ENCODE measurements at places on chromosomes 3 and 15.

- DNase-seq: no peak
Measured at GRCh38 chr3:53506110-53506762, 11.8 kb downstream of the CACNA1D start.

GRCh38 chr15:33124279-33124678 is 70.2 kb downstream of the FMN1 start:
- no peak for DNase-seq

- DNase-seq: no peak
Measured at GRCh38 chr3:69122403-69122802, at the start of gene LMOD3. Gene LMOD3 (minus strand): TSS chr3:69122595. CDS start chr3:69122386, 209 bp downstream.

GRCh38 chr3:128278761-128279600 is 125.7 kb downstream of the EEFSEC start:
- no peak for DNase-seq

DNA sequence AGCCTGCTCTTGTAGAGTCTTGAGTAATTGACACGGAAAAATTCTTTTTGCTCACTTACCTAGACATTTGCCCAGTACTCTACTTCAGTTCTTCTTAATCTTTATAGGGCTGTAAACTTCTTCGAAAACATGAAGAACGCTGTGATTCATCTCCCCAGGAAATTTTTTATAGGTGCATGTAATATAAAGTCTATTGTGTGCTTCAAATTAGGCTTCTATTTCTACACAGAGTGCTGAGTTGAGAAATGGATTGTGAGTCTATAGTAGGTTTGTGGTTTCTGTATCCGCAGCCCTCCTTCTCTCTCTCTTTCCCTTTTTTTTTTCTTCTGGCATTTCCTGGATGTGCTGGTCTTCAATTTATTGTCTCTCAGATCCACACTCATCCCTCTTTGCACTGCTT is 183.3 kb upstream of the DCBLD2 start:
- DNase-seq: no peak

- DNase-seq: no peak
Measured at GRCh38 chr15:74040109-74040850, 42.1 kb downstream of the GOLGA6A start.

GRCh38 chr3:112101916-112102315 is 15.7 kb downstream of the C3orf52 start:
- no peak for DNase-seq

- DNase-seq: no peak
Measured at GRCh38 chr15:94704421-94704820, 473.1 kb downstream of the MCTP2 start.

DNA sequence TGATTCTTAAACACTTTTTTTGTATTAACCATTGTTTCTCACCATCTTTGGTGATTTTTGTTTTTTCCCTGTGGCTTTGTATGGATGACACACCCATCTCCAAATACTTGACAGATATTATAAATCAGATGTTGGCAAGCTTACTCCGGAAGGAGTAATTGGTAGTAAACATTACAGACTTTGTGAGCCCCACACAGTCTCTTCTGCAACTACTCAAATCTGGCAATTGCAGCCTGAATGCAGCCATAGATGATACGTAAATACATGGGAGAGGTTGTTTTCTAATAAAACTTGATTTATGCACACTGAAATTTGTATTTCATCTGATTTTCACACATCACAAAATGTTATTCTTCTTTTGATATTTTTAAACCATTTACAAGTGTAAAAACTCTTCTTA is 331.5 kb downstream of the ARPP21 start:
- DNase-seq: no peak

DNA sequence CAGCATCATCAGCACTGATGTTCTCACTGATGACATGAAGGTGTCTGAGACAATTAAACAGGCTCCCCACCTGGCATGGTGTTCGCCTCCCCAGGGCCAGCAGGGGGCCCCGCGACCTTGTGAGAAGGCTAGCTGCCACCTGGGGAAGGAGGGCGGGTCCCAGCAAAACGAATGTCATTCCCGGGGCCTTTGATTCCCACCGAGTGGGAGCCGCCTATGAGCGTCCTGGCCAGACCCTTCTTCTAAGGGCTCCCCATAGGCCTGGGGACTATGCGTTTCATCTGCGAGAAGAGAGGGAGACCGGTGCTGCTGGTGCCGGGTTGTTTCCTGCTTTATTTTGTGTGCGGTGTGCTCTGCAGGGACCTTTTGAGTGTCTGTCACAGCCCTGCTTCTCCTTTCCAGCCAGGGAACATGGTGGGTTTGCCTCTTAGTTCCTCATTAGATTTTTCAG is 20.5 kb upstream of the MINDY4B start:
- DNase-seq: peak; percentile 16

DNA sequence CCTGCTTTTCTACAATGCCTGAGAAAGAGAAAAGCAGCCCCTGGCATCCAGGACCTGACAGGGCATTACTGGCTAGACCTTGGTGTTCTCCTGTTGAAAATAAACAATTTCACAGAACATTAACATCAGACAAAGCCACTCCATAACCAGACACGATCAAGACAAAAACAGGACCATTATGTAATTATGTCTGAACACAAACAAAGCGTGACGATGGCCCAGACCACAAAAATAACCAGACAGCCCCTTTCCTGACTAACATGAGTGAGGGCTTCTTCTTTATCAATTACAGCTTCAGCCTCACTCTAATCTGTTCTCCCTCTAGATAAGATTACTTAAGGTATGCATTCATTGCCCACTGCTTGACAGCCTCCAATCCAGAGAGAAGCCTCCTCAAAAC is 172.7 kb upstream of the LMCD1 start:
- no peak for DNase-seq

GRCh38 chr15:66658855-66659254 is 43.2 kb upstream of the SMAD6 start:
- no peak for DNase-seq

- DNase-seq: no peak
Measured at GRCh38 chr3:79247725-79248043, 520.1 kb downstream of the ROBO1 start.

- DNase-seq: no peak
Measured at GRCh38 chr3:182182531-182182968, 470.8 kb downstream of the SOX2 start.

DNA sequence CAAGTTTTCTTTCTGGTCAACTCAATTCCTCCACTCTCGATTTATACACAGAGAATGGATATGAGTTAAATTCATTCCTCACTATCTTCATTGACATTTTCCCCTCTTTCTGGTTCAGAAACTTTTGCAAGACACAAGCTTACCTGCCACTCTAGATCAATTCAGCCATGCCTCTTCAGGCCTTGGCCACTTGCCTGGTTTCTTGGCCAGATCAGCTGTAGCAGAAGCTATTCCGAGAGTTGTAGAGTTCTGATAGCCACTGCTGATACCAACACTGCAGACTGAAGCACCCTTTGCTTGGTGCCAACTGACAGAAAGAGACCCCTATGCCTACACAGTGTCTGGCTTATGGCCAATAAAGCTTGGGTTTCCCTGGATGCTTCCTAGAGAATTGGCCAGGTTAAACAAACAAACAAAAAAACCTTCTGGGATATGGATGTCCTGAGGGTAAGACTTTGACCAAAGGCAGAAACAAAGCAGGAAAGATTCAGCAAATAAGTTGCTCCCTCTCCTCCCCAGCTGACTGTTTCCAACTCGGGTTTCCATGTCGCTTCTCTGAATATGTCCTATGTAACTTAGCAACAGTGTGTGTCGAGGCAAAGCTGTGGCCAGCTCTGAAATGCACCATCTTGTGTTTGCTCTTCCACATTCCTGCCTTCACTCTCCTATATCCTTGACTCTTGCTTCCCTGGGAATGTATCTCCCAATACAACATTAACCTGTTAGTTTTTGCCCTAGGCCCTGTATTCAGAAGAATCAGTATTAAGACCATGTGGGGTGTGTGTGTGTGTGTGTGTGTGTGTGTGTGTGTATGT is 521.6 kb downstream of the EPHA3 start:
- no peak for DNase-seq

DNA sequence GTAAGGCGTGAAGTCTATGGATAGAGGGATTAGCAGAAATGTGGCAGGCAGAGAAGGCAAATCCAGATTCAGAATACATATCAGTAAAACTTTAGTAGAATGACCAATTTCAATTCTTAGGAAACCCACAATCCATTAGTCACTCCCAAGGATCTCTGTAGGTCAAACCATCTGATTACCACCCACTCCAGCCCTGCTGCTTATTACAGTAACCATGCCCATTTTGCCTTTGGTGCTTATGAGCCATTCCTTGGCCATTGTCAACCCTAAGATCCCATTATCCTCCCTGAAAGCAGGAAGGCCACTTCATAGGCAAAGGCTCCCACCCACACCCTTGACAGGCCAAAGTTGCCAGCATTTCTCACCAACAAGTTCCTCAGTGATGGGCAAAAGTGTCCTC is 5.1 kb upstream of the KLHL40 start:
- no peak for DNase-seq

GRCh38 chr15:45174069-45174468 is 13.7 kb downstream of the SHF start:
- DNase-seq: no peak
